ENCODE measurements at places on chromosomes 13 and 19.

DNA sequence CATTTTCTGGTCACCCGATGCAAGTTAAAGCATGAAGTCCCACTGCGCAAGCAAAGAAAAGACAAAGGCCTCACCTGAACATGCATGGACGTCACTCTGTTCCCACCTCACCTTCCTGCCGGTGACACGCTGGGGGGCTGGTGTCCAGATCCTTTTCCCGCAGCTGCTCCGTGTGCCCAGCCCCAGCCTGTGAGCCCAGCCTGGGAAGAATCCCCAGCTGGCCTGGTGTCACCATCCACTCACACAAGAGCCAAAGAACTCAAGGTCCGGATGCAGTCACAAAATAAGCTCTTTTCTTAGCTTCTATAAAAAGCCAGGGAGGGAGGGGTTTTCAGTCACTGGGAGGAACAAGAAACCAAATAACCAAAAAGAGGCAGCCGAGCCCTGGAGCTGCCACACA is 249.9 kb downstream of the COL4A1 start:
- DNase-seq: no peak

- no peak for DNase-seq
These were observed 421.7 kb upstream of the GPC6 start for GRCh38 chr13:92804926-92805325.

- no peak for DNase-seq
These were observed 42.5 kb downstream of the SPRYD7 start for GRCh38 chr13:49893591-49893990.

DNA sequence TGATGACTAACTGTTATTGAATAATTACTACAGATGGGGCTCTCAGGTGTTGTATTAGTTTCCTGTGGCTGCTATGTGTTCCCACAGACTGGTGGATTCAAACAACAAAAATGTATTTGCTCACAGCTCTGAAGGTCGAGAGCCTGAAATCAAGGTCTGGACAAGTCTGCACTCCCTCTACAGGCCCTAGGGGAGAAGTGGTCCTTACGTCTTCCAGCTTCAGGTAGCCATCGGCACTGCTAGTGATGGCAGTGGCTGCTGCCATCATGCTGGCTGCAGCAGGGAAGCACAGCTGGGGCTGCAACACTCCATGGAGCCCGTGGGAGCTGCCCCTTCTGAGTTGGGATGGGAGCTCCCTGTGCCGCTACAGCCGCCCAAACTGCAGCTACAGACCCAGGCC is 1.9 kb downstream of the TEX26 start:
- DNase-seq: no peak

DNA sequence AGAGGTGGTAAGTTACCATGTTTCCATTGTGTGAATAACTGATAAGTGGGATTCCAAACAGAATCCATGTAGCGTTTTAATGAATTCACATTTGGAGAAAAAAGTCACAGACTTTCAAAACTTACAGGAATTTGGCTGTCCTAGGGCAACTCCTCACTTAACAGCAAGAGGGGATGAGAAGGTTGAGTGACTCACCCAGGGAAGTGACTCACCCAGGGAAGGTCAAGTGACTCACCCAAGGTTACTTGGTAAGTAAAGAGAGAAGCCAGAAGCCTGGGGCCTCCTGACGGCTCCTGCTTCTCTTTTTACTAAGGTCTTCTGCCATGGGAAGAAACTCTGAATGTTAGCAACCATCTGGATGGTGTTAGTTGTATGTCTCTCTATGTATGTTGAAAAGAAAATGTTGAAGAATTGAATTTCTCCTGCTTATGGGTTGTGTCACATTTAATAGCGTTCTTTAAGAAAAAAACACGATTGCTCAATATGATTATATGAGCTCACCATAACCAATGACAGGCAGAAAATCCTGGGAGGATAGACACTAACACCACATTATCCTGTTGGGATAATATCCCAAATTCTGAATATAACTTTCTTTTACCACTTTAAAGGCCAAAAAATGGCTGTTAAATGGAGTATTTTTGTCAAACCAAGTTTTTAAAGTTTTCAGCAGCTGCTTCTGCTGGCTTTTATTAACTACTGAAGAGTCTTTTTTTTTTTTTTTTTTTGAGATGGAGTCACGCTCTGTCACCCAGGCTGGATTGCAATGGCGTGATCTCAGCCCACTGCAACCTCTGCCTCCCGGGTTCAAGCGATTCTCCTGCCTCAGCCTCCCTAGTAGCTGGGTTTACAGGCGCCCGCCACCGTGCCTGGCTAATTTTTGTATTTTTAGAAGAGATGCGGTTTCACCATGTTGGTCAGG is 195.6 kb downstream of the GGACT start:
- peak; percentile 18 for DNase-seq

Data from CD4-positive, alpha-beta T cell (primary cell).